ENCODE measurements at places on chromosomes 5 and 9.

DNA sequence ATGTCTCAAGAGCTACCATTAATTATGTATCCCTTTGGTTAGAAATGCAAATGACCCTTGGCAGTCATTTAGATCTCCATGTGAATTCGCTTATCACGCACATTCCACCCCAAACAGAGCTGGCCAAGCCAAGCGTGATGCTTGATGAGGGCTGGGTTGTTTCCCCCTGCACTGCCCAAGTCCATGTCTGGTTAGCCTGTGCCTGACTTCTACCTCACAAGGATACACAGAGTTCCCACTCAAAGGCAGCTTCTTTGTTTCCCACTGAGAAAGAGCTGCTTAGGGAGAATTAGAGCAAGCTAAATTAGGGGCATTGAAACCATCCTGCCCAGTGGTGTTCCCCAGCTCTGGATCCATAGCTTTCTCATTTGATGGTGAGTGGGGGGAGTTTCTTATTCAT is 87.2 kb downstream of the FSTL4 start:
- no peak for DNase-seq

- no peak for DNase-seq
Measured at GRCh38 chr9:18705796-18706392, 231.9 kb downstream of the ADAMTSL1 start.

DNA sequence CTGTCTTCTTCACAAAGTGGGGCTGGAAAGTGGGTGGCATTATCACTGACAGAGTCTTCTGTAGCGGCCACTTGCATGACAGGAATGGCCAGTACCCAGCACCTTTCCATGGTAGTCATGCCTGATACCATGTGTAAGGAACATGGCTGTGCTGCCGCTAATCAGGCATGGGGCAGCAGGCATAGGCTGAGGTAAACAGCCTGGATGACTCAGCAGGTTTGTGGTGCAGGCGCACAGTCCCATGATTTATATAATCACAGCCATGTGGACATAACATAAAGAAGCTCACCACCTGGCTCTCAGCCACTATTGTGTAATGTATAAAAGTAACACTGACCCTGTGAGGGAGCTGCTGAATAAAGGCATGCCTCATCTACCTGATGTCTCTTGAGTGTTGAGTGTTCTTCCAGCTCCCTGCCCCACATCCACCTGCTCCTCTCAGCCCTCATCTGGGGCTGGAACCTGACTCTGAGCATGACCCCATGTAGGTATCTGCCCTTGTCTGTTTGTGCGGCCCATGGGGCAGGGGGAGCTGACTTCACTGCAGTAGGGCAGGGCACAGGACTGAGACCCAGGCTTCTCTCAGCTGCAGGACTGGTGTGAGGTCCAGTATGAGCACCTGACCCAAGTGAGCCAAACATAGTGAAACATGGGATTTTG is 13.2 kb upstream of the ICE1 start:
- DNase-seq, result no peak

GRCh38 chr9:14924230-14925219 is 14.3 kb upstream of the FREM1 start:
- DNase-seq, result no peak

DNA sequence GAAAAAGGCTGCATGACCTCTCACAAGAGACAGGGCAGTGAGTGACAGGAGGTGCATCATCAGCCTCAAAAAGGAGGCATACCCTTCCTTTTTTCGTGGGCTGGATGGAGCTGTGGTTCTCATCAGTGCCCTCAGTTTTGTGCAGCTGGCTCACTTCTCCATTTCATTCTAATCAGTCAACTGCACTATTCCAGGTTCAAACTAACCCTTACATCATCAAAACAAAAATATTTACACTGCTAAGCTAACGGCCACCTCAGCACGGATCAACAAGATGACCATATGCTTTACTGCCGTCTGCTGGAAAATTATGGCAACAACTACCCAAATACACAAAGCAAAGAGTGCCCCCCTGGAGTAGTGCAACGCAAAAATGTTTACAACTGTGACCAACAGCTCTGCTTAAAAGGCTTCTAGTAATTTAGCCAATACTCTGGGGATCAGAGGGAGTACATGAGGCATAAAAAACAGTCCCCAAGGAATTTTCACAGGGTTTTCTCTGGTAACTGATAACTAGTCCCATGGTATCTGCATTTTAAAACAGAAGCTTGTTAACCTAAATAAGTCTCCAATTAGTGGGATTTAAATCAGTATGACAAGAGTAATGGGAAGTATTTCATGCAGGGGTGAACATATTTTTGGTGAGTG is 10.8 kb downstream of the KCNV2 start:
- no peak for DNase-seq

DNA sequence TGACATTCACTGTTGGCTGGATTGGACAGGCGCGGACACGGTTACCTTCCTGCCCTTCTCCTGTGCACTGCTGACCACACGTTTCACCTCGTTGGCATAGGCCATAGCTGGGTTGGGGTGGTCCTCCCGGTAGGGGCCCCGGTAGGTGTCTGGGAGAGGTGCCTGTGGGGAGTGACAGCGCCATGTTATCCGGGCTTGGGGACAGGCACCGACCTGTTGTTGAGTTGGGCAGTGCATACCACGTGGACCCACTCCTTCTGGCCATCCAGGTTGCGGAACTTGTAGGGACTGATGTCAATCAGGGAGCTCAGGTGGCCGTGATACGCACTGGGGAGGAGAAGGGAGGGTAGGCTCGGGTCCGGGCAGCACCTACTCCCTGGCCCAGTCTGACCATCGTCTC is 8.2 kb downstream of the PHYKPL start:
- no peak for DNase-seq

GRCh38 chr5:16901021-16901644 is 35.0 kb downstream of the MYO10 start:
- no peak for DNase-seq

- no peak for DNase-seq
Measured at GRCh38 chr9:136773386-136774044, 9.2 kb upstream of the LCN15 start.

DNA sequence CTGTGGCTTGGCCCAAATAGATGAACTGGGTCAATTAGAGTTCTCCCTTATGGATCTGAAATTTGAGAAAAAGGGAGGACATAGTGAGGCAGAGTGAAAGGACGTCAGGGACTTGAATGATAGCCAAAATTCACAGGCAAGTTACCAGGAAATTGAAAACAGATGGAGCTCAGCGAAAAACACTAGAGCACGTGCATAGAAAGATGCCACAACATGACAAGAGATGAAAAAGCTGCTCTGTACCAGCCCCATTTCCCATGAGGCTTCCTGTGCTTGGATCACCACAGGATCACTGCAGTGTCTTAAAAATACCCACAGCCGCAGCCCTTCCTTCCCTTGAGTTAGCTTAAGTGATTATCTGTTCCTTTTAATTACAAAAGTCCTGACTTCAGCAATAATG is 39.0 kb upstream of the HOMER1 start:
- DNase-seq, result no peak

GRCh38 chr9:87840134-87840533 is 42.5 kb upstream of the SPATA31E1 start:
- no peak for DNase-seq

GRCh38 chr5:150211156-150212030 is 21.5 kb downstream of the SLC6A7 start:
- DNase-seq, result no peak

- DNase-seq, result no peak
Measured at GRCh38 chr5:181189363-181189961, 15.5 kb downstream of the TRIM7 start.
